ENCODE measurements at places on chromosomes 2 and 18. TPM values are rescaled to one million over a fixed set of nuclear protein-coding genes. Genes with fewer than 3 reads are reported as not detected.

CTLA4 gene
- total RNA-seq: 1.7 TPM

PROM2 gene
- total RNA-seq: under 0.01 TPM

PAX3 gene
- total RNA-seq: not detected

POMC gene
- 0.85 TPM for total RNA-seq

ALKAL2 gene
- not detected for total RNA-seq

DCDC2C gene
- total RNA-seq: not detected

Data from regular cardiac myocyte (primary cell).